ENCODE measurements at places on chromosomes 7 and 10.

DNA sequence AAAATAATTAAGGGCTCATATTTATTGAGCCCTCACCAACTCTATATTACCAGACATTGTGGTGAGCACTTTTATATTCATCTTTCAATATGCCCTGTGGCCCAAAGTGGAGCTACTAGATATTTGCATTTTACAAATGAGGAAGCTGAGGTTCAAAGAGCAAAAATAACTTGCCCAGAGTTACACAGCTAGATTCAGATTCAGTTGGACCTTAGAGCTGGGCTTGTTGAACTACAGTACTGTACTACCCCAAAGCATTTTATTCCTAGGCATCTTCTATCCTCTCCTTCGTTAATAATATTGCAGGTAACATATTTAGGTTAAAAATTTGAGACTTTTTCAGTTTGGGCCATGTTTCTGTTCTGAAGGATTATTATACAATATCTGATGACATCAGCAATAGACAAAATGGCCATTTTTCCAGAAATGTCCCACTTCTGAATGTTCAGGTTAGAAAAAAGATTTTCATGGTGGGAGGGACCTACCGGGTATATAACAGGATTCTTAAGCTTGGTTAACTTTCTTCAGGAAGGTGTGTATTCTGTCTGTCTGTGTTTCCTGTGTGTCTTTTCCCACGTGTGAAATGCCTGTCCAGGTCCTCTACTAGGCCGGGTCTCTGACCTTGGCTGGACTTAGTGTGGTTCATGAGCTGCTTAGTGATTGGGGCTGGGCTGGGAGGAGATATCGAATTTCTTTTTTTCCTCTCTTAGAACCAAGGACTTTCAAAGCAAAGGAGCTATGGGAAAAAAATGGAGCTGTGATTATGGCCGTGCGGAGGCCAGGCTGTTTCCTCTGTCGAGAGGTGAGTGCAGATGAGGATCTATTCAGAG is 13.6 kb downstream of the PRXL2A start:
- H3K36me3 ChIP-seq: peaks cover 8% of the 10 kb centered on the region
- H3K27me3 ChIP-seq: no peaks in the 10 kb centered on the region

DNA sequence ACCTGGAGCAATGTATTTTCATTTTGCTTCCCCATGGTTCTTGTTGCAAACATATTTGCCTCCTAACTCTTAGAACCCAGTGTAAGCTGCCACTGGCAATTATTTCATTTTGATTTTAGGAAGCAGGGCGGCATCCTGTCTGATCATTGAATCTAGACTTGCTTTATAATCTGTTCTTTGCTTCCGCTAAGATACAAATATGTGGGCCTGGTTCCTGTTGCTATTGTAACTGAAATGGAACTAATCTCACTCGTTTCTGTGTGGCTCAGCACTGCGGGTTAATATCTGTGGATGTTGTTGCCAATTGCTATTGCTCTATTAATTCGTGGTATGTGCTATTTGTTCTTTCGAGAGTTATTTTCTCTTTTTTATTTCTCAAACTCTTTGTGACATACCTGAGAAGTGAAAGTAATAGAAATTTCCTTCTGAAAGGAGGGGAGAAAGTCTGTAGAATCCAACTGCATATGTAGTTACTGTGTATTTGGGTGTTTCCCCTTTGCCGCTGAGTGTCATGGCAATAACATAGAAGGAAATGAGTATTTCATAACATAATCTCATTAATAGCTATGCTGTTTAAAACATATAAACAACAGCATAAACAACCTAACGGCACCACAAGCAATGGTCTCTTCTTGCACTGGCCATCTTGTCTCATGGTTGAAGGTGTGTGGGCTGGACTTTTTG is 62.4 kb downstream of the FZD1 start:
- no peak overlapping the region for H3K27ac ChIP-seq
- no peaks in the 10 kb centered on the region for H3K36me3 ChIP-seq
- H3K27me3 ChIP-seq: no peaks in the 10 kb centered on the region
- peaks cover 4% of the 10 kb centered on the region for H3K4me1 ChIP-seq

DNA sequence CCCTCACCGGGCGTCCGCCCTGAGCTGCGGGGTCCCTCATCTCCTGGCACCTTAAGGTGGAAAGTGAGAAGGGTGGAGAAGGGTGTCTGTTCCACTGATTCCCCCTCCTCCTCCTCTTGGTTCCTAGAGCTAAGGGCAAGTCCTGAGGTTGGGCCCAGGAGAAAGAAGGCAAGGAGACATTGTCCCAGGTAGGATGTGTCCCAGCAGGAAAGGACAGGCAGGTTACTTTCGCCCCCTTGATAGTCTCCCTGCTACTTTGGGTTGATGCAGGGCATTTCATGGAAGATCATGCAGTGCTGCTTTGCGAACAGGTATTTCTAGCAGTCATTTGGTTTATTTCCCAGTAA is 582 bp downstream of the STEAP2 start:
- H3K4me3 ChIP-seq: no peak overlapping the region
- no peak overlapping the region for H3K27ac ChIP-seq

GRCh38 chr10:112552593-112553110 is 105.6 kb downstream of the VTI1A start:
- DNase-seq: no peak
- peaks cover 6% of the 10 kb centered on the region for H3K36me3 ChIP-seq
- H3K4me3 ChIP-seq: no peak overlapping the region
- no peaks in the 10 kb centered on the region for H3K27me3 ChIP-seq
- H3K27ac ChIP-seq: no peak overlapping the region

- H3K36me3 ChIP-seq: no peaks in the 10 kb centered on the region
- no peak for DNase-seq
Measured at GRCh38 chr10:28631896-28632583, 45.3 kb upstream of the BAMBI start.

- H3K27ac ChIP-seq: no peak overlapping the region
- peaks cover 14% of the 10 kb centered on the region for H3K36me3 ChIP-seq
- no peak overlapping the region for H3K4me3 ChIP-seq
- DNase-seq: no peak
Measured at GRCh38 chr7:134742688-134743350, 36.6 kb upstream of the CALD1 start.

Data from activated CD4-positive, alpha-beta T cell treated with anti-CD3 and anti-CD28 coated beads for 36 hours (primary cell).